Hematopoietic multipotent progenitor cell (in vitro differentiated cells): ENCODE measurements at places on chromosomes 3 and 15.

DNA sequence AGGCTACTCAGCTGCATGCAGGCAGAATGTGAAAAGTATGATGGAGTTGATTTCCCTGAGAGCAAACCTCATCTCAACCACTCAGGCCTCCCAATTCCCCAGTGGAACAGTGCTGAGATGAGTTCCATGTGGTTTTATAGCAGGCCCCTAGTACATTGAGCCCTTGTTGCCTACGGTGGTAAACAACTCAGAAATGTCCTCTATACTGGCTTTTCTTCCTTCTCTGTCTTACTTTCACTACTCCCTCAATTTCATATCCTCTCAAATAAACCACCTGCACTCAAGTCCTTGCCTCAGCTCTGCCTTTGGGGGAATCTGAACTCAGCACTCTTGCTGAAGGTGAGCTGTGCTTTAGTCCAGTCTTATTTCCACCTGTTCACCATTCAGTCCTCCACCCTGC is 399.9 kb downstream of the PDCD6IP start:
- no peak for DNase-seq

GRCh38 chr3:114308830-114309229 is 15.0 kb downstream of the TIGIT start:
- DNase-seq, result no peak

- no peak for DNase-seq
Observed at GRCh38 chr15:80679804-80680175, 15.3 kb upstream of the ABHD17C start.

DNA sequence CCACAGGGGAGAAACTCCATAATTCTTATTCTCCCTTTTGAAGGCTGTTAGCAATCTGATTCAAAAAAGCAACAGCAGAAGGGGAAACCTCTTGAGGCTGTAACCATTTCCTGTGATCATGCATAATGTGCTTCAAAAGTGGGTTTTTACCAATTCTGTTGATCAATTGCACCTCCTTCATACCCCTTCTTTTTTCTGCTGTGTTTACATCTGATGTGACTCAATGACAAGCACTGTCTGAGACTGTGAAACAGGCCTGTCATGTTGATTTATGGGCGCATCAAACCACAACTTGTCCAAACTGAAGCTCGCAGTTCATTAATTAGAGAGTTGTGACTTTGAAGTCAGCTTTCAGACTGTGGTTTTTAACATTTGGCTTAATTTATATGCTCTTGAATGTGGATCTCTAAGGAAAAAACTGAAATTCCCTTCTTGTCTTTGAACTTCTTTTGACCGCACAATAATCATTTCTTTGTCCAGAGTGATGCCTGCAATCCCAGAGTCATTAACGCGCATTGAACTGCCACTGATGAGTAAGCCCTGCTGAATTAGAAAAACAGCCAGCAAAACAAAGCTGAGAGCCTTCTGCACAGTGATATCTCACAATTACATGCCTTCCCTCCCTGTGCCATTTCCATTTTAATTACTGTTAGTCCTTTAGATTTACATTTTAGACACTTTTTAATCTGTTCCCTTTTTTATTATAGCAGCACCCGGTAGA is 532.8 kb downstream of the FOXP1 start:
- no peak for DNase-seq

DNA sequence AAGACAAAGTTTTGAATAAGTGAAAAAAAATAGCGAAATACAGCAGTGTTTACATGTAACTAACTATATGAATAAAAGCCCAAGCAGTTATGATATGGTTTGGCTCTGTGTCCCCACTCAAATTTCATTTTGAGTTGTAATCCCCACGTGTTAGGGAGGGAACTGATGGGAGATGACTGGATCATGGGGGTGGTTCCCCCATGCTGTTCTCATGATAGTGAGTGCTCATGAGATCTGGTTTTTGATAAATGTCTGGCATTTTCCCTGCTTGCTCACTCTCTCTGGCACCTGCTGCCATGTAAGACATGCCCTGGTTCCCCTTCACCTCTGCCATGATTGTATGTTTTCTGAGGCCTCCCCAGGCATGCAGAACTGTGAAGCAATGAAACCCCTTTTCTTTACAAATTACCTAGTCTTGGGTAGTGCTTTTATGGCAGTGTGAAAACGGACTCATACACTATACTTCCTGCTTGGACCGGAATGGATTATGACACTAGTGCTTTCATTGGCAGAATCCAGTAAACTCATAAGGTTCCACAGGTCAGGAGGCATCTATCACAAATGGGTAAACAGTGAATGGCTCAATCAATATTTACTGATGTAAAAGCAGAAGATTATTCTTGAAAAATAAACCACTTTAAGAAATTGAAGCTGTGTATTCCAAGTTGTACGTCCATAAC is 192.1 kb downstream of the CBLB start:
- no peak for DNase-seq
